ENCODE measurements at places on chromosomes 13 and 19.

- DNase-seq: no peak
Measured at GRCh38 chr19:2462635-2463421, 6.1 kb upstream of the LMNB2 start.

- DNase-seq: no peak
Measured at GRCh38 chr19:14487370-14488125, 8.4 kb downstream of the GIPC1 start.

DNA sequence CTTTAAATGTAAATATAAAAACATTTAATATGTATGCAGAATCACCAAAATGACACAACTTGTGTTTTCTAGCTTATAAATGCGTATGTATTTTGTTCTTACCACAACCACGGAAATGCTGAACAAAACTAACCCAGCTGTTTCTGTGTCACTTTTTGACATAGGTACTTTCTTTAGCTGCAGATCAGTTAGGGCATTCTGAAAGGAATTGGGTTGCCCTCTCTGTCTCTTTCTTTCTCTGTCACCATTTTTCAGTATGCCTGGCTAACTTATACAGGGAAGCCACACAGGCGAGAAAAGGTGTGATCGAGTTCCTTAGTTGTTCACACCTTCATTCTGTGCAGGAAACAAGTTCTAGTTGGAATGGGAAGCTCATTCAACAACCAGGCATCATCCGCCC lies 72.6 kb upstream of the ARGLU1 start:
- no peak for DNase-seq

- DNase-seq: no peak
Measured at GRCh38 chr13:110479648-110480047, 81.9 kb downstream of the RAB20 start.

- DNase-seq: no peak
Measured at GRCh38 chr19:16351133-16351809, 26.6 kb downstream of the KLF2 start.

GRCh38 chr19:42452590-42452989 lies 9.8 kb upstream of the CXCL17 start:
- DNase-seq: no peak

Data from stimulated activated CD8-positive, alpha-beta memory T cell treated with anti-CD3 and anti-CD28 coated beads, Interleukin-7, amount 100 ng/mL, for 1 hour (primary cell).